ENCODE measurements at places on chromosomes 12 and 14. TPM values are rescaled to one million over a fixed set of nuclear protein-coding genes. Genes with fewer than 3 reads are reported as not detected.

The SIX6 gene
- total RNA-seq: not detected

The P2RX4 gene
- 62.3 TPM for total RNA-seq

The MEG3 gene
- total RNA-seq: 2.3 TPM

The CCDC196 gene
- total RNA-seq: not detected

The OTX2 gene
- total RNA-seq: not detected

The LMNTD1 gene
- total RNA-seq: not detected

The FAM181A gene
- total RNA-seq: not detected

The SMAGP gene
- total RNA-seq: 3.4 TPM

The ARHGAP5 gene
- total RNA-seq: 43.1 TPM

The COCH gene
- 1.4 TPM for total RNA-seq

The USP44 gene
- total RNA-seq: 12.2 TPM

The CCDC60 gene
- total RNA-seq: not detected

The RNU6-8 gene
- not detected for total RNA-seq

The TNFAIP2 gene
- 2.0 TPM for total RNA-seq

The RAPGEF3 gene
- total RNA-seq: 0.82 TPM

The TMEM116 gene
- total RNA-seq: 16.0 TPM

The SCN8A gene
- 1.0 TPM for total RNA-seq

The KLRF1 gene
- 1.3 TPM for total RNA-seq

The EPYC gene
- not detected for total RNA-seq

The TAC3 gene
- 0.55 TPM for total RNA-seq

The AKAP5 gene
- 0.30 TPM for total RNA-seq

The NDRG2 gene
- total RNA-seq: 26.1 TPM

The EPS8 gene
- 3.8 TPM for total RNA-seq

The MSI1 gene
- not detected for total RNA-seq

The CLEC4D gene
- total RNA-seq: not detected

The CLEC1A gene
- not detected for total RNA-seq

The HRK gene
- total RNA-seq: 0.26 TPM

The SPPL3 gene
- 40.5 TPM for total RNA-seq

The SERPINA9 gene
- total RNA-seq: not detected

The PNMA1 gene
- total RNA-seq: 57.9 TPM

The HVCN1 gene
- 5.6 TPM for total RNA-seq

The PLCZ1 gene
- not detected for total RNA-seq

The PRMT5 gene
- total RNA-seq: 32.7 TPM

The CARMIL3 gene
- total RNA-seq: 1.9 TPM

The SLCO1A2 gene
- total RNA-seq: 0.47 TPM

The PLEKHG7 gene
- 0.19 TPM for total RNA-seq

Data from T-cell (primary cell).